ENCODE measurements at places on chromosomes 13 and 19. TPM values are rescaled to one million over a fixed set of nuclear protein-coding genes. Genes with fewer than 3 reads are reported as not detected.

The LSR gene
- 2.6 TPM for total RNA-seq

The C1QTNF9B gene
- total RNA-seq = 0.63 TPM

- no peak for ATAC-seq
These were observed 37.0 kb upstream of the FLT1 start for GRCh38 chr13:28531845-28532387.

DNA sequence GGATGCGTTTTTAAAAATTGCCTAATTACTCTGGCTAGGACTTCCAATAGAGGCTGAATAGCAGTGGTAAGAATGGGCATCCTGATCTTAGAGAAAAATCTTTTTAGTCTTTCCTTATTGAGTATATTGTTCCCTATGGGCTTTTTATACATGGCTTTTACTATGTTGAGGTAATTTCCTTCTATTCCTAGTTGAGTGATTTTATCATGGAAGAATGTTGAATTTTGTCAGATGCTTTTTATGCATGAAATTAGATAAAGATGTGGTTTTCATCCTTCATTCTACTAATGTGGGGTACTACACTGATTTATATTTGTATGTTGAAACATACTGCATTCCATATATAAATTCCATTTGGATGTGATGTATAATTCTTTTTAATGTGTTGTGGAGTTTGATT is 2673.8 kb downstream of the PCDH9 start:
- no peak for ATAC-seq

DNA sequence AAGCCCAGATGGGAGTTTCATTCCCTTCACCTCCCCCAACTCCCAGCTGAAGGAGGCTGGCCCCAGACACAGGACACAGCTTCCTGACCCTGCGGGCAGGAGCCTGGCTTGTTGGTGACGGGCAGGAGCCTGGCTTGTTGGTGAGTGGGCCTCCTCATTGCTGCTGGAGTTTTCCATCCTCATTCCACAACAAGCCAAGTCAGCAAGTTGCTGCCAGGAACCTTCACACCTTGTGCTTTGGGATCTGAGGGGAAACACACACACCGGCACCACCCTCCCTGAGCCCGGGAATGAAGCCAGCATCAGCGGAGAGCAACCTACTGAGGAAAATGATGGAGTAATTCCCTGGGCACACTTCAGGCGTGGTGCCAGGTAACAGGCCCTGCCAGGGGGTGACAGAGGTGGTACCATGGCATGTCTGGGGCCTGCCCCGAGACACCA is 74.9 kb downstream of the ALOX5AP start:
- no peak for ATAC-seq

The EMC10 gene
- total RNA-seq = 140 TPM

GRCh38 chr13:86922936-86923335 is 748.2 kb upstream of the SLITRK5 start:
- ATAC-seq = no peak

- ATAC-seq = no peak
These were observed 718 bp downstream of the ACTN4 start for GRCh38 chr19:38647966-38648768.

DNA sequence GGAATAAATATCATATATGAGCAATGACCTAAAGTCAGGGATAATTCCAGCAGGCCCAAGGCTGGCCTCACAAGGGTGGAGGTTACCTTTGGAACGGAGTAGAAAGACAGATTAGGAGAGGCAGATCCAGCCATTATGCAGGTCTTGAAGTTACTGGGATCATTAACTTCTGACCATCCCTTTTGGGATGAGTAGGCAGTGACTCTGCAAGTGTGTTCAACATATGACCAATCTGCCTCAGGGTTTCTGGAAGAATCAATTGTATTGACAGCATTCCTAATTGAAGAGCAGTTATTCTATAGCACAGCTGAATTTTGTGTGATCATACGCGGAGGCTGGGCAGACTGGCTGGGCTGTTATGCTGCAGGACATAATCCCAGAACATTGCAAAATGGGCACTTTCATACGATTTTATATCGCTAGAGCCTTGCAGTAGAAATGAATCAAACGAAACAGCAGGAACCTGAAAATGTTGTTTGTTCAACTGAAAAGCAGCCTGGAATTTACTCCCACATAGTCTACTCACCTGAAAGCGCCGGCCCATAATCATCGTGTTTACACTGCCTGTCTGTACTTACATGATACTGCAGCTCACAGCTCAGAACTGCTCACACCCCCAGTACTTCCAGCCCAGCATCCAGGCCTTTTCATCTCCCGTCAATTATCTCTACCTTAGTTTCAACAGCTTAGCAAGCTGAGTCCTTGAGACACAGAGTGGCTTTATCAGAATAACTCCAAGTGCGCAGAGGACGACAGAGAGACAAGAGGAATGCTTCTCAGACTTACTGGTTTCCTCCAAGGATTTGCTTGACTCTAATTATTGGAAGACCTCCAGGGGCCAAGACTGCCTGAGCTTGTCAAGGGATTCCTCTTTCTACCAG is 556.1 kb downstream of the EFNB2 start:
- peak; percentile 51 for ATAC-seq

DNA sequence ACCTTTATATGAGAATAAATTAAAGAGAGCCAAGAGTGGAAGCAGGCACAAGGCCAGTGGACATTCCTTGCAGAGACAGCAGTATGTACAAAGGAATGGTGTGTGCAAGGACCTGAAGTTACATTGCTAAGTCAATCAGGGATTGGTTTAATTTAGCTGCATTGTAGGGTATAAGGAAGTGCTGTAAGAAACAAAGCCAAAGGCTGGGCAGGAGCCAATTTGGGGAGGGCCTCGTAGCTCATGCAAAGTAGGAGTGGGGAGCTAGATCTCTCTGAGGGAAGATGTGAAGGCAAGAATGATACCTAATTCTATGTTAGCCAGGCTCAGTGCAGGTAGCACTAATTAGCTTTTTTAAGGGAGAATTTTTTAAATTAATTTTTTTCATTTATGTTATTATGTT is 76.7 kb downstream of the SLAIN1 start:
- no peak for ATAC-seq

DNA sequence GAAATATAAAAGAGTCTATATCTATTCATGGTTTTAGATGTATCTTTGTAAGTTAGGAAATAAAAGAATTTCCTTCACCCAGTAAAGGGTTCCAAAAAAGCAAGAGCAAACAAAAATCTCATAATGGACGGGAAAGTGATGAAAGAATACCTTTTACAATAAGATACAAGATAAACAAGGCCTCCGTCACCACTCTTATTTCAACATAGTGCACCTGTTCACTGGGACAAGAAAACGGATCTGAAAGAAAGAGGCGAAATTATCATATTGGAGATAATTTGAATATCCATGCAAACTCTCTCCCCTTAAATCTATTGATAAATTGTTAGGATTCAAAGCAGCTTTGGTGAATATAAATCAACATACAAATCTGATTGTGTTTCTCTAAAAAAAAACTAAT is 877 bp upstream of the NLRP11 start:
- ATAC-seq = no peak

The ACP7 gene
- 0.14 TPM for total RNA-seq

DNA sequence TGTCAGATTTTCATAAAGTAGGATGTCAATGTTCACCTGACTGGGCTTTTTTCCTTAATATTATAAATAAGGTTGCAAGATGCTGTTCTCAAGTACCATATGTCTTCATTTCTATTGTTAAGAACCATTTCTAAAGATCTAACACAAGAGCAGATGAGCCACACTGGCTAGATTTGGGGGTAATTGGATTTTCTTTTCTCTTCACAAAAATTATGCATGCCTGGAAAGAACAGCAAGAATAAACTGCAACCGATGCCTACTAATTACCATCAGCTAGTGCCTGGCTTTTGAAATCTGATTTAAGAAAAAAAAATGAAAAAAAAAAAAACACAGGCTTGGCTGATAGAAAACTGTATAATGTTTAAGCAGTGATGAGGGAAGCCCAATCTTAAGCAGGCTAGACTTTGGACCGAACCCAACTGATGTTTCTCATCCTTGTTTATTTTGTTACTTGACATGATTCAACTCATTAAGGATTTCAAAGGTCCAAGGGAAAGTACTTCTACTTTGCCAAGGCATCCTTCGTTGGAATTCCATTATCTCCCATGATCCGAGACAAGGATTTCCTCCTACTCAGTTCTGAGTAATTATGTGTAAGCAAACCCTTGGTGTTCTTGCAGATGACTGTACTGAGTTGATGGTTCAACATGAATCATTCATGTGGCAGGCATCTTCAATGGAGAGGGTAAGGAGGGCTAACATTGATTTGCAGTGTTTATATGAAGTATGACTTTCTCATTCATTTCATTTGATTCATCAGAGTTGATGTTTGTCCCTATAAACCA is 300.5 kb downstream of the SPRY2 start:
- ATAC-seq = peak; percentile 71

DNA sequence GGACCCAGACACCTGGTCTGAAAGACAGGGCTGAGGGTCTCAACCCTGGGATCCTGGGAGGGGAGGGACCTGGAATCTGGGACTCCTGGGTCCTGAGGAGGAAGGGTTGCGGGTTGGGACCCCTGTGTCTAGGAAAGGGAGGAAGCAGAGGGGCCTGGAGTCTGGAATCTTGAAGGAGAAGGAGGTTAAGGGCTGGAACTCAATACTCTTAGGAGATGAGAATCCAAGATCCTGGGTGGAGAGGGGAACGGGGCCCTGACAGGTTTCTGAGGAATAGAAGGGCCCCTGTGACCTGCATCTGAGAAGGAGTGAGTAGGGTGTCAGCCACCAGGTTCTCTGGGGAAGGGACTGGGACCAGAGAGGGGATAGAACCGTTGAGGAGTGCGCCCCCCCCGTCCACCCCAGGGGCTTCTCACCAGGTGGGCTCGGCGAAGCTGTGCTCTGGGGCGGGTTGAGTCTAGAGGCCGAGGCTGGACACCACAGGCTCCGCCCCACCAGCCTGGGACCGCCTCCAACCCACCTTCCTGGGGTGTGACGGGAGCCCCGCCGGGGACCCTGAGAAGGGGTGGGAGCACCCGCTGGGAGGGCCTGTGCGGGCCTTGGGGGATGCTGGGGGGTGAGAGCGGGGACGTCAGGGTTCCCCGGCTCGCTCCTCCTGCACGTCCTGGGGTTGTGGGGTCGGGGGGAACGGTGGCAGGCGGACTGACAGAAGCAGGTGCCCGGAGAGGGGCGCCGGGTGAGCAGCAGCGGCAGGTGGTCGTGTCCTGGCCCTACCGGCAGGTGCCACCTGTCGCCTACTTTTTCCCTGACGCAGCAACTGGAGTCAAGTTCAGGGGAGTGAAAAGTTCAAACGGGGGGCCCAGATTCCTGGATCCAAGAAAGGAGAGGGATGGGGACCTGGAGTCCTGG is at the start of gene MAMSTR:
TSS of gene MAMSTR (minus strand) at position 463 of the 909 bp plus-strand sequence. CDS start 694 bp downstream, outside the sequence.
- no peak for ATAC-seq

DNA sequence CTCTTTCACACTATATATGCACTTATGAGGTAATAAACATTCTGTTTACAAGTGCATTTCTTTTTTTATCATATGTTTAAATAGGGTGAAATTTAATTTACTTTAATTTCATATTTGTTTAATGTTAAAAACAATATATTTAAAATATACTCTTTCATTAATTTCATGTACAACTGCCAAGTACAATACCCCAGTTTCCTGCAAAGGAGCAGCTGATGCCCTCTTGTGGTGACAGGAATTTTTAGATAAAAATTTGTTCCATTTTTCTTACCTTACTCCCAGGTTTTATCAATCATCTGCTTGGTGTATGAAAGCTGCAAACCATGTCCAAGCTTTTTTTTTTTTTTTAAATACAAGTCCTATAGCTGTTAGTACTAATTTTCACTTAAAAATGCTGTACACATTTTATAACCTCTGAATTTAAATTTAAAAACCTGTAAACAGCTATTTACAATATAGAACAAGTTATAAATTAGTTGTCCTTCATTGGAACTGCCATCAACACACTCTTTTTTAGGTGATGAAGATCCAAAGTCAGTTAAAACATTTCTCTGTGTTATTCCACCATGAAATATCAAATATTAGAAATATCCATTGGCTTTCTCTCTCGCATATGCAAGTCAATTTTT is 4.9 kb downstream of the PCDH20 start:
- no peak for ATAC-seq

DNA sequence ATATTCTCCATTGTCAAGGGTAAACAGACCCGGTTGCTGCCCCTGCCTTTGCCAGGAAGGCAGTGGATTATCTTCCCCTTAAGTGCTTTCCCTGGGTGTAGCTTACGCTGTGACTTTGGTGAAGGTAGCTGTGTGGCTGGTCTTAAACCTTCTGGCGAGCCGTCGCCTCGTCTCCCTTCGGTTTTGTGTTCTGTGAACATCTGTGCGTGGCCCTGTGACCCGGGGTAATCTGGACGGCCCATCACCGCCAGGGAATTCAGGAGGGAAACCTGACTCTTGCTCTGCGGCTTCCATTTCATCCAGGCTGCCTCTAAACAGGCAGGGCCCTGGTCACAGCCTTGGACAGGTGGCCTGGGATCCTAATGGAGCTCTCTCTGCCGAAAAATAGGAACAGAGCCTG is 78.7 kb downstream of the SHISA2 start:
- ATAC-seq = no peak

DNA sequence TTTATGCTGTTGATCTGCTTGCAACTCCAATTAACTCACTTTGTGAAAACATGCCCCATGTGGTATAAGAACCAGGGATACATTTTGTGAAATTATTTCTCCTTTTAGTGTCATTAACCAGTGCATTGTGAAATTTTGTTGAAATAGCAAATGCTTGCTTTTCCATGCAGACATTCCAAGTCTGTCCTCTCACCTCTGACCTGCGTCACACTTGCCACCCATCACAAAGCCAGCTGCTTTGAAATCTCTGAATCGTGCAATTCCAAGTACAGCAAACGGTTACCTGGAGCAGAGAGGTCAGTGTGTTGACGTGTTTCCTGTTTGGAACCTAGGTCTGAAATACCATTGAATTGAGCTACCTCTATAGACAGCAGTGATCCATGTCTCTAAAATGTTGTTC is 4.9 kb upstream of the SLC25A15 start:
- no peak for ATAC-seq

The CLEC17A gene
- total RNA-seq = not detected

The EML2 gene
- total RNA-seq = 20.6 TPM

The KLF16 gene
- total RNA-seq = 3.1 TPM

The CEACAM4 gene
- not detected for total RNA-seq

GRCh38 chr19:54389553-54389952 is 24.8 kb upstream of the LAIR1 start:
- no peak for ATAC-seq

GRCh38 chr13:114067886-114068651 is 64.4 kb downstream of the RASA3 start:
- ATAC-seq = no peak

GRCh38 chr19:54172471-54173358 is at the start of gene TMC4:
TSS of gene TMC4 (minus strand) at chr19:54173160. CDS start at chr19:54173117, 43 bp downstream.
- peak; percentile 29 for ATAC-seq

The PROSER3 gene
- total RNA-seq = 19.4 TPM

- no peak for ATAC-seq
These were observed 4.2 kb upstream of the OR7G3 start for GRCh38 chr19:9130965-9131364.

The INTS6 gene
- total RNA-seq = 35.8 TPM

DNA sequence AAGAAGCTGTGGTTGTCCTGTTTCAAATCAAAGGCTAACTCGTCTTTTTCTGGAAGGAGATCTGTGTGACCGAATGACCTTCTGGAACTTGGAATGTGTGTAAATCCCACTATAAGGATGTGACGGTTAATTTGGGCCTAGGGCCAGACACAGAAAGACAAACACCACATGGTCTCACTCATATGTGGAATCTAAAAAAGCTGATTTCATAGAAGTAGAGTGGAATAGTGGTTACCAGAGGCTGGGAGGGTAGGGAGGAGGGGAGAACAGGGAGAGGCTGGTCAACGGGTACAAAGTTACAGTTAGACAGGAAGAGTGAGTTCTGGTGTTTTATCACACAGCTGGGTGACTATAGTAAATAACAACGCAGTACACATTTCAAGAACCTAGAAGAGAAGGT is 39.3 kb upstream of the RGCC start:
- no peak for ATAC-seq

The NCR1 gene
- total RNA-seq = not detected

GRCh38 chr19:46226438-46226973 is 3.0 kb upstream of the IGFL1 start:
- no peak for ATAC-seq
